ENCODE measurements at places on chromosomes 4 and X.

DNA sequence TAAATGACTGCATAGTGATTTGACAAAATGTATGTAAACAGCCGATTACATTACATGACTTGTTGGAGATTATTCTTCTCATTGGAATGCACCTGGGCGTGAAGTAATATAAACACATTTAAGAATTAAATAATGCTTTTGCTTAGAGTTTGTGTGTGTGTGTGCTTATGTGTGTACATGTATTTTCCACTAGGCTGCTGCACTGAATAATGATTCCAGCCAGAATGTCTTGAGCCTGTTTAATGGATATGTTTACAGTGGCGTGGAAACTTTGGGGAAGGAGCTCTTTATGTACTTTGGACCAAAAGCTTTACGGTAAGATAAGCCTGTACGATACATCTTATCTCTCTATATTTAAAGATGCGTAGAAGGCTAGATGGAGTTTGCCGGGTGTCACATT, 12.6 kb downstream of the NEIL3 start:
- DNase-seq: no peak

GRCh38 chrX:118216509-118216908, 99.9 kb upstream of the KLHL13 start:
- DNase-seq: no peak

GRCh38 chrX:81208916-81209315, 7.0 kb downstream of the SH3BGRL start:
- DNase-seq: no peak

DNA sequence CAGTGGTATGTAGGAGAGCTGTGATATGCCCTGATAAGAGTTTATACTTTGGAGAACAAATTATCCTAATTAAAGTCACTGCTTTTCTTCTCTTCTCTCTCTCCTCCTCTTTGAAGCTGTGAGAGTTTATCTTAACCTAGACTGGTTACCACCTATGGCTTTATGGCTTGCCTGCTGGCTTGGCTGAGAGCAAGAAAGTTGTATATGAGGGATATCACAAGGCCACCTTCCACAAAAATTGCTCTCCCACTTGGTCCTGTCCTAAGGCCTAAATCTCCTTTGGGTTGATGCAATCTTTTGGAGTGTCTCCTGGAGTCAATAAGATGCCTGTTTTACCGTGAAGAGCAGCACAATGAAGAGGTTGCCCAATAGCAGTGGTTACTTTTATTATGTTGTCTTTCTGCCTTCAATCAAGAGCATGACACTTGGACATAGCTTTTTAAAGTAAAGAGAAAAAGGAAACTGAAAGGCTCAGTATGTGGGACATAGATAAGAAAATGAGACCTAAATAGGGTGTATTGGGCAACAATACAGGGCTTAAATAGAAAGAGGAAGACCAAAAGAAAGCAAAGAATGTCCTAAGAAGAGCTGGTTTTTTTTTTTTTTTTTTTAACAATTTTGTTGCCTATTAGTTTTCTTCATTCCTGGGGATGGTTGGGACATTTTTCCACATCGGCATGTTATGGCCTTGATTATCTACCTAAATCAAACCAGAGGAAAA, 9.2 kb downstream of the GUCY1A1 start:
- DNase-seq: no peak

DNA sequence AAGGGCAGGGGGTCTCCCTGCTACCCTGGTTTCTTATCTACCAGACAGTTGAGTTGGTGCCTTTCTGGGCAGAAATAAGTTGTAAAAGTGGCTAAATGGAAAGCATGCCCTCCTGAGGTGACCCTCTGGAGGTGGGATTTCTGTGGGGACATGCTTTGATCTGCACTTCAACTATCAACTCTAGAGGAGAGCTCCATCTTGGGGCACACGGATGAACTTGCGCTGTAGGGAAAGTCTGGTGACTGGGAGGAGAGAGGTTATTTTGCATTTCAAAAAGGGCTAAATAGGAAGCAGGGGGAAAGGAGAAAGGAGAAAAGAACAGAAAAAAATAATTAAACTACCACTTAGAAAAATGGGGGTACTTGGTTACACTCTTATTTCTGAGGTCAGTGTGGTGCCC, 12.7 kb upstream of the RHOXF2B start:
- no peak for DNase-seq

GRCh38 chr4:169132561-169133305, 122.7 kb upstream of the CBR4 start:
- no peak for DNase-seq

- peak; percentile 29 for DNase-seq
Observed at GRCh38 chr4:120156120-120156718, 89.6 kb upstream of the MAD2L1 start.

GRCh38 chrX:11532291-11533078, 133.2 kb downstream of the ARHGAP6 start:
- DNase-seq: no peak

- no peak for DNase-seq
Observed at GRCh38 chr4:142243255-142243654, 602.8 kb downstream of the INPP4B start.

DNA sequence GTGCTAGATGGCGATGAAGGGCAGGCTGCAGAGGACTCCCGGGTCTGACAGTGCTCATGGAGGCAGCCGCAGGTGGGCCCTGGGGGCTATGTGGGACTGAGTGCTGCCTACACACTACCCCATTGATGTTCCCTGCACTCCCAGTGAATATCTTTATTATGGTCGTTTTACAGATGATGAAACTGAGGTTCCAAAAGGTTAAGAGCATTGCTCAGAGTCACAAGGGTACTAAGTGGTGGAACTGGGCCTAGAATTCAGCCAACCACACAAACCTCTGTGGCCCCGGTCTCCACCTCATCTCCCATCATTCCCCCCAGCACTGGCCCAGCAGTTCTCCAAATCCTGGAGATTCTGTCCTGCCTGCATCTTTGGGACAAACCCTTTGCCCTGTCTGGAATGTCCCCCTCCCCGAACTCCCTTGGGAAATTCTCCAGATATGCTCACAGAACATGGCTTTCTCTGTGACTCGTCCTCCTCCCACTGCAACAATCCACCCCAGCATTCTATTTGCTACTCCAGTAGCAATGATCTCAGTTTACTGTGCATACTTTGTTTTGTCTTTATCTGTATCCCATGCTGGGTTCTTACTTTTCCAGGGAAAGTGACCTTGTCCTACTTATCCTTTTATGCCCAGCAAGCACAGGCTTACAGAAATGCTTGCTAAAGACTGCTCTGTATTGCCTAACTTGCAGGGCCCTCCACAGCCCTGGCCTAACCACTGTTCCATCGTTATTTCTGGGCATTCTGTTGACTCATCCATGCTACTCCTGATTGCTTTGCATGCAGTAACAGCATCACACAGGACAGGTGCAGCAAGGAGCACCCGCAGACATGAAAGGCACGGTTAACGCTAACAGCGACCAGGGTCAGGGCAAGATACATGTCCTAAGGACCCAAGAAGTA, 14.0 kb downstream of the PNMA6F start:
- no peak for DNase-seq

DNA sequence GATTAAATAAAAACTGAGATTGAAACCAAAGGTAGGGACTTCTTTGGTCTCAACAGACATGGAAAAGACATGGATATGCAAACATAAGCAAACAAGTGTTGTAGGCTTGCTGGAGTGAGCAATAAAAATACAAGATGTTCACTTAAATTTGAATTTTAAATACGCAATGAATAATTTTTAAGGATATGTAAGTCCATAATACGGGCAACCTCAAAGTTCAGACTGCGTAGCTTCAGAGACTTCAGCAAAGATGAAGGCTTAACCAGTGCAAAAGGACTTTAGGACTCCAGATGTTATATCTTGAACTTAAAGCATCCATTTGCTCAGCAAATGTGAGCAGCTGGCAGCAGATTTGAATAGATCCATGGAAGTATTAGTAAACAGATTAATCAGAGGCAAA, 549.3 kb downstream of the ARAP2 start:
- DNase-seq: no peak

GRCh38 chr4:53674903-53675302, 83.6 kb upstream of the LNX1 start:
- no peak for DNase-seq

DNA sequence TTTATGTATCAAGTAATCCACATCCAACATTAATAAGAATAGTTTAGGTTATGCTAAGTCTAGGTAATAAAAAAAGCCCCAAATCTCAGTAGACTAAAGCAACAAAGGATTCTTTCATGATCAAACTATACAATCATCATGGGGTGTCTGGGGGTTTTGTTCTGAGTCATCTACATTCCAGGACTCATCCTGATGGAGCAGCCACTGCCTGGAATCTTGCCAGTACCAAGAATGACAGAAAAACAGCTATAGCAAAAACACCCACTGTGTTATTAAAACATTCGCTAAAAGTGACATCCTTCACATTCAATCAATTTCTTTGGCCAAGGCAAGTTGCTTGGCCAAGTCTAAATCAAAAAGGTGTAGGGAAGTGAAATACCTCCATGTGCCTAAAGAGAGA, 3.9 kb upstream of the ARHGEF38 start:
- peak; percentile 10 for DNase-seq

DNA sequence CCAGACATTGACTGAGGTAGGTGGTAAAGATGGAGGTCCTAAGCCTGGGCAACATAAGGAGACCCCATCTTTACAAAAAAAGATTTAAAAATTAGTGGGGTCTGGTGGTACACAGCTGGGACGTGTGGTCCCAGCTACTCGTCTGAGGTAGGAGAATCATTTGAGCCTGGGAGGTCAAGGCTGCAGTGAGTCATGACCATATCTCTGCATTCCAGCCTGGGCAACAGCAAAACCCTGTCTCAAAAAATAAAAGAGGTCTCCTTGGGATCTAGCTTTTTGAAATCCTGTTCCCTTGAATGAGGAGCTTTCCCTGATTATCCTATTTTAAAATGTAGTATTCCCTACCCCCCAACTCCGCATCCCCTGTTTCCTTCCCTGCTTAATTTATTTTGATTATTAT, 78.7 kb upstream of the OGT start:
- no peak for DNase-seq

DNA sequence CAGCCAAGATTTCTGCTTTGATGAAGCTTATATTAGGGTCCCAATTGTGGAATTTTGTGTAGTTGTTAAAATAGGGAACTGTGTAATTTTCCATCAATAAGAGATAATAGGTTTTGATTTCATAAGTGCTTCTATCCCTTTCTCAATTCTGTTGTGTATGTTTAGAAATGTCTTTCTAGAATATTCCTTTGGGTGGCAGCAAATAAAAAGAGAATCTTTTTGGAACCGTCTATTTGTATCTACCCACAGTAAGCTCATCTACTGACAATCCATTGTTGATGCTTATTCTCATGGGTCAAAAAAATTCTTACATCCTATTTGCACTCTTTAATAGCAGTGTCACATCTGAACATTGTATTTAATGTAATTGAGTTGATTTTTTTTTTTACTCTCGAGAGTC, 61.7 kb downstream of the TMA16 start:
- no peak for DNase-seq

DNA sequence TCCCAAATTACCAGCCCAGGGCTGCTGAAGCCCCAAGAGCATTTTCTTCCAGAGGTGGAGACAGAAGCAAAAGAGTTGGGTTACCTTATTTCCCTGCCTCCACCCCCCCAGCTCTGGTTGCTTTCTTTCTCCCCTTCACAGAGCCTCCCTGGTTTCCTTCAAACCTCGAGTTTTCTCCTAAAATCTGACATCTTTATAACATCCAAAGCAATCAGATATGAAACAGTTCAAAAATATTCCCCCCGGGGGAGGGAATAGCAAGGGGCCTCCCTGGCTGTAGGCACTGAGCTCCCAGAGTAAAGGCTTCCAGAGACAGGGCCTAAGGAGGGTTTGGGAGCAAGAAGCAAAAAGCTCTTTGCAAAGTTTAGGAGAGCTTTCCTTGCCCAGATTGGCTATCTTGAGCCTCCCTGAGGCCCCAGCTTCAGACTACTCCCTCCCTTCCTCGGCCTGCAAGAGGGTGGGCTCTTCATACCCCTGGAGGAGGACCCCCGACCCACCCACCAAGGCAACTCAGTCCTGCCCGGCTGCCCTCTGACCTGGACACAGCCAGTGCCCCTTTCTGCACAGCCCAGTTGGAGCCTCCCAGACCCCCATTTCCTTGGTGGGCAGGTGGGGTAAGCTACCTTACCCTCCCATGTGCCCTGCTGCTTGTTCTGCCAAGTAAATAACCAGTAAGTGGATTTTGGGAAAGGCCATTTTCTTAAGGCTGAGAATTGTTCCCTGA, 7.6 kb downstream of the MAMLD1 start:
- DNase-seq: no peak

- no peak for DNase-seq
Observed at GRCh38 chr4:109912706-109913595, at the start of gene EGF. Gene EGF, plus strand, starts transcription at chr4:109912883. Its CDS starts 453 bp downstream, at chr4:109913336.

DNA sequence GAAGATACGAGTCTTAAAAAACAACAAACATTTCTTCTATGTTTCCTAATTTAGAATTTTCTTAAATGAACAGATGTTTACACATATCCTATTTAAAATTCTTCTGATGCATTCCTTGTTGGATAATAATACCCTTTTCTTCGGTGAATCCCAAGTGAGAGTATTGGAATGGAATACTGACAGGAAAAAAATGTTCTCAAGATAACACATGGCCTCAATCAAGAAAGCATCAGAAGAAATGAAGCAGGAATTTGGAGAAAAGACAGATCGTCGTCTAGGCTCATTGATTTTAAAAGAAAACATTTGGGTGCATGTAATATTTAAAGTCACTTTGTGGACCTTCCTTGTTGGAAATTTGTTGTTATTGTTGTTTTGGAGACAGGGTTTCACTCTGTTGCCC, 196.9 kb upstream of the ANK2 start:
- no peak for DNase-seq

DNA sequence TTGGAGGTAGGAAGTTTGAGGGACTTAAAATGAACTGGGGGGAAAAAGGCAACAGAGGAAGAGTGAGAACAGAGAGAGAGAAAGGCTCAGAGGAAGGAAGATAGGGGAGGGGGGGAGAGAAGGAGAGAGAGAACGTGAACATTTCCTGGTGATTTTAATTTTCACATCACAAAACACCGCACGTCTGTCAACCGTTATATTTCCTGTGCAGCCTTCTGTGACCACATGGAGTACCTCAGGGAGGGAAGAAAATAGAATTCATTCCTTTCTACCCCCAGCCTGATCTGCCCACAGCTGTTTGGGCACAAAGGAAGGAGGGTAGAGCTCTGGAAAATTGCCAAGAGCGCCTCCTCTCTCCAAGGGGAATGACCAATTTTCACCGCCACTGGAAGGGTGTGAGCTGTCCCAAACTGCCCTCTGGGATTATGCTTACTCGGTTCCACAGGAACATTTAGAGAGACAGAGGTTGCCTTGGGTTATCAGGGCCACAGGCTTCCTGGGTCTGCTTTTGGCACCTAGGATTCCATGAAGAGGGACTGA, 135.7 kb upstream of the MAMLD1 start:
- DNase-seq: no peak

All from RWPE1 (cell line).